Renal cortex interstitium (tissue), 15 donors: ENCODE measurements at places on chromosomes 7 and 10.

DNA sequence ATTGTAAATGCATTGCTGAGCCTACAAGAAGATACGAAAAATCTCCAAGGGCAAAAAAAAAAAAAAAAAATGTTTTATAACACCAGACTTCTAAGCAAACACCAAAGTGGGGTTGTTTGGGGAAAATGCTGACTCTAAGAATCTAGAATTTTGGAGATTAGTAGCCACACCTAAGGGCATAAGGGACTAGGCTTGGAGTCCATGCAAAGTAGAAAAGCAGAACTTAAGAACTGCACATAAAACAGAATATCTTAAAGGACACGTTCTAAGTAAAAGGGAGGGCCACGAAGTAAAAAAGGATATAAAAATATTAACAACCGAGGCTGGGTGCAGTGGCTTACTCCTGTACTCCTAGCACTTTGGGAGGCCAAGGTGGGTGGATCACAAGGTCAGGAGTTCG lies 269.8 kb upstream of the AUTS2 start:
- DNase-seq, result no peak

- DNase-seq, result no peak
Measured at GRCh38 chr7:149253665-149254064, 8.3 kb upstream of the ZNF783 start.

DNA sequence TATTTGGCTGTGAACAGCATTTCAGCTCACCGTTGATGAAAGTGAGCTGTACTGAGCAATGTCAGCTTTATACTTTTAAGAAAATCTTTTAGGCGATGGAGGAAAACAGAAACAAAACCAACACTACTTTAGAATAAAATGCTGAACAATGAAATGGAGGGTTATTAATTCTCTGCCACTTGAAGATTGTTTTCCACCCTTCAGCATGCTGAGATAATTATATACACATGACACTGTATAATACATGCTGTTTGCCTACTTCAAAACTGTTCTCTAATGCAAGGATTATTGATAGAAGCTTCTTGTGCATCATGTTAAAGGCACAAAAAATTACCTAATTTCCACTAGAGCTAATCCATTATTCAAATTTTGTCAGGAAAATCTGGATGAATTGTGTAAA lies 66.8 kb downstream of the CACNA2D1 start:
- no peak for DNase-seq

GRCh38 chr10:21719502-21719901 lies 185.5 kb downstream of the MLLT10 start:
- DNase-seq, result no peak

DNA sequence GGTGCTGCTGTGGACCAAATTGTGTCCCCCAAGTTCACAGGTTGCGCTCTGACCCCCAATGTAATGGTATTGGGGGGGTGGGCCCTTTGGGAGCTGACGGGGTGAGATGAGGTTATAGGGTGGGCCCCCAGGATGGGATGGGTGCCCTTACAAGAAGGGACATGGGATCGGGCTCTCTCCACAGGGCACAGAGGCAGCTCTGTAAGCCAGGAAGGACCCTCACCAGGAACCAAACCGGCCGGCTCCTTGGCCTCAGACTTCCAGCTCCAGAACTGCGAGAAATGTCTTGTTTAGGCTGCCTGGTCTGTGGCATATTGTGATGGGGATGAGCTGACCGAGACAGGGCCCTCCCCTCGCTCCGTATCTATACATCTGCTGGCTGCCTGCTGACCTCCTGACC lies 25.7 kb upstream of the JAKMIP3 start:
- no peak for DNase-seq
